ENCODE measurements at places on chromosomes 4 and X. TPM values are rescaled to one million over a fixed set of nuclear protein-coding genes. Genes with fewer than 3 reads are reported as not detected.

CD38 gene
- polyA plus RNA-seq: 0.15 TPM

AFM gene
- 30.8 TPM for polyA plus RNA-seq

SPIN2B gene
- 10.9 TPM for polyA plus RNA-seq

SLC6A14 gene
- polyA plus RNA-seq: not detected

NIPAL1 gene
- 1.4 TPM for polyA plus RNA-seq

CXXC4 gene
- 0.45 TPM for polyA plus RNA-seq

NLGN4X gene
- polyA plus RNA-seq: 0.41 TPM

ASB12 gene
- polyA plus RNA-seq: 0.62 TPM

C4orf50 gene
- not detected for polyA plus RNA-seq

LGI2 gene
- polyA plus RNA-seq: 4.8 TPM

CENPVL2 gene
- not detected for polyA plus RNA-seq

DNA sequence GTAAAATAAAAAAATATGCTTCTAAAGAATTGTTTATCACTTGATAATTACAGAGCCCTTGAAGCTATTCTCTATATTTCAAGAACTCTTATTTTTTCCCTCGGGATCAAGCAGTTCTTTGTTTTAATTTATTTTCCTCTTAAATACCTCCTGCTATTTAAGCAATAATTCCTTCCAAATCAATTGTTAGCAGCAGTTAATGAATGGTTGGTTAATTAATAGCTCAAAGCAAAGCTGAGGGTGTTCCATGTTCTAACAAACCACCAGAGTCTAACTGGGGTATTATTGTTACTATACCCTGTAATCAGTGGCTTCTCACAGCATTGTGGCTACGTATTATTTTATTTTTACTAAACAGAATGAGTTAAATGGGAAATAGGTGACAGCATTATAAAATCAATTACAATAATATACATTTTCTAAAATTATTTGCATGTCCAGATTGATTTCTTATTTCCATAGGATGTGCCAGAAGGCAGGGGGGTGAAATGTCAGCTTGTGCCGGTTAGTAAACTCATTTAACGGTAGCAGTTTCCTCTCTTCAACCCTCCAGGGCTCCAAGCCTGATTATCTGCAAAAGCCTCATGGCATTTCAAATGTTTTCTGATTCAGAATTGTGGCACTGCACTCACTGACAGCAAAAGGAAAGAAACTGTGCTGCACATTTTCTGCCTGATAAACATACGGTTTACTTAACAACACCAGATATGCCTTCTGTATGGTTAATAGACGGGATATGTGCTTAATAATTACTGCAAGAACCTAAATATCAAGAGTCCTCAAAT lies 286.9 kb upstream of the EMCN start:
- DNase-seq: no peak

DNA sequence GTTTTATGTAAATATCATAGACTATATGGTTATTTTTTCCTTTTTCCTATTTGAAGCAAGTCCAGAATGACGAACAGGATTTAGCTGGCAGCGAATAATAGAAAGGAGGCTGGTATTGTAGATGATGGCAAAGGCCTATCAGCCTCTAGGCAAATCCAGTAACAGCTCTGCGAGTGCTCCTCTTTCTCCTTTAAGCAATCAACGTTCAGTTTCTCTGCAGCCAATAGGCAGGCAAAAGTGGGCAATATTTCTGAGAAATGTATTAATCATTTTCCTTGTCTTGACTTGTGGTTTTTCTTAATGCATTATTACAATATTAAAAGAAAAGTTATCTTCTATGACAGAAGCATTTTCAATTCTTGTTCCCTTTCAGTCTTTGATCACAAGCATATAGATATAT lies 183.3 kb downstream of the SH3KBP1 start:
- no peak for DNase-seq

GRCh38 chr4:168076989-168077725 lies 15.2 kb upstream of the ANXA10 start:
- DNase-seq: peak; percentile 83

DNA sequence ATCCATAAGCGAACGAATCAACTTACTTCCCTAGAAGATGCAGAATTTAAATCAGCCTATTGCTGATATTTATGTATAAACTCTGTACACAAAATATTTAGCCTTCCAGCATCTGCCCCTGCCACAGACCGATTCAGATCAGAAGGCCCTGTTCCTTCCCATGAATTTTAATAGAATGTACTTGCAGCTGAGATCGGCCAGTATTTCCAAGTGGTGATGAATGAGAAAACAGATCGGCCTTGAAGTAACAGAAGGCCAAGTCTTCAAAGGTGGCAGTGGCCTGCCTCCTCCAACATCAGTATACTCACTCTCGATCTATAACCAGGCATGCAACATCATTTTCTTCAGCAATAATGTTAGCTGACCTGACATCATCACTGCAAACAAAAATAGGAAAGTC lies 66.4 kb downstream of the PRKG2 start:
- DNase-seq: no peak

GRCh38 chr4:9903317-9903716 lies 118.0 kb downstream of the SLC2A9 start:
- no peak for DNase-seq

DNA sequence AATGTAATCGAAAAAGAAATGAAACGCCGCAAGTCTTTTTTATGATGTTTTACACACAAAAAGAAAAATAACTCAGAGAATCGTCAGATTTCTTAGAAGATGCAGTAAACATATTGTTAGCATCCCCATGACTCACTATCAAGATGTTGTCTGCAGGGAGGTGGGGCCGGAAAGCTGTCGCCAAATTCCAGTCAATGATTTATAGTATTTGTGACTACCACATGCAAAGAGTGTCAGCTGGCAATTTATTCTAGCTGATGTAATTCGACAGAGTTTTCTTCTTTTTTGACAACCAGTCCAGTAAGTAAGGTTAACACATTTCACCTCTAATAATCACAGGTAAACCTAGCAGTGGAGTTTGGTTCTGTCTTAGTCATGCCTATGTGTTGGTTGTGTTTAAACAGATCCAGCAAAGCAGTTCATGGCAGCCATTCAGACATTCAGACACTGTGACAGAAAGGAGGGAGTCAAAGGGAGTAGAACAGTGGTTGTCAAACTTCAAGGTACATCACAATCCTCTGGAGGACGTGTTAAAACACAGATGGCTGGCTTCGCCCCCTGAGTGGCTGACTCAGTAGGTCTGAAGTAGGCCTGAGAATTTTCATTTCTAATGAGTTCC lies 19.8 kb upstream of the PPP1R2C start:
- DNase-seq: no peak

DNA sequence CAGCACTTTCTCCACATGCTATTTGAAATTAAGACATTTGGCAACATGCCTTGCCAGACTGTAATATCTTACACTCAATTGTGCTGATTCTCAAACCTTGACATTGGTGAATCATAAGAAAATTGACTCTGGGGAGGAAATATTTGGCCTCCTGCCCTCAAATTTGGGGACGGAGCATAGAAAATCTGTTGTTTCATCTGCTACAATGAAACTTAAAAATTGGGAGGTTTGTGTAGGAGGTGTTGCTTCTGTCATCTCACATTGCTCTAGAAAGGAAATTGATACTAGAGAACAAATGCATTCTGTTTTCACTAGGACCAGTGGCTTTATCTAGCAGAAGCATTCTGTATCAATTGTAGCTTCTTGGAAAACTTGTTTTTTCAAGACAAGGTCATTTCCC lies 5.3 kb downstream of the OCRL start:
- DNase-seq: no peak

DNA sequence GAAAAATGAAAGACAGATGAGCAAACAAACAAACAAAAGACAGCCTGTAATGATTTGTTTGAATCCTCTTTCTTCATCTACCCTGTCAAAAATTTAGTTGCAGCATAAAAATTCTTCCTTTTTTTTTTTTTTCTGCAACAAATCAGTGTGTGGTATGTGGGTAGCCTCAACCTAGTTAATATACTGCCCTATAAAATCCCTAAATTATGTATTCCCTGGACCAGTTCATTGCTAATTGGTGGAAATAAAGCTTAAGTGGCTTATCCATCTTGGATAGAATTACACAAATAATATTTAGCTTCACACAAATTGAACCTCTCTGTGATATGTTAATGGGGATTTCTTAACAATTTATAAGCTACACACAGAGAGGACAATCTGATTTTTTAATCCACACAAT lies 208.4 kb downstream of the NDST4 start:
- DNase-seq: no peak

DNA sequence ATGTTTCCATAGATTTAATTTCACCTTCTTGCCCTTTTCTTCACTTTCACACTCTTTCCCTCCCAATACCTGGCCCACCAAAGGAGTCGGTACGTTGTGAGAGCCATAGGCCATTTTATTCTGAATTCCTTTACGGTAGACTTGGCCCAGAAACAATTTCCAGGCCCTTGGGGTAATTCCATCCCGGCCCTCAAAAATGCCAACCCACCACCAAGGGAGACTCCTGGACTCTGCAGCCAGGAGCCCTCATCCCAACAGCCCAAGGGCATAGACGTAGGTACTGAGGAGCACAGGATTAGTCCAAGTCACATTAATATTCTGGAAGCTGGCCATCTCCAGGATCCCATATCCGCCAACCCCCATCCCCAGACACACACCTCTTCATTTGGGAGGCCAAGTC lies 102.9 kb downstream of the LIMCH1 start:
- peak; percentile 54 for DNase-seq

DNA sequence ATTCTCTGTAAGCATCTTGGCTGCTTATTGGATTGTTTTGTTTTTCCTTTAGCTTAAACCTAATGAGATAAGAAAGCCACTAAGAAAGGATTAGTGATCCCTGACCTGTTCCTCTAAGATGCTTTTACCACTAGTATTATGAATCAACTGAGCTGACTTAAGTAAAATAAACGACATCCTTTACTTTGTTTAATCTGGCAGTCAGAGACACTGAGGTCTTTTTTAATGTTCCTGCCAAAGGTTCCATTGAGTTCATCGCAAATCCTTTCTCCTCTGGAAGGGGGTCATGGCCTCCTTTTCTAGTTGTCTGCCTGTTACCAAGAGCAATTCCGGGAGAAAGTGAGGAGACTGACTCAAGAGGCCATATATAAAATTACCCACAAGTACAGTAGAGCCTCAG lies 1038.3 kb upstream of the SLIT2 start:
- DNase-seq: peak; percentile 82

- DNase-seq: no peak
Observed at GRCh38 chr4:13329963-13330362, 154.2 kb downstream of the RAB28 start.

DNA sequence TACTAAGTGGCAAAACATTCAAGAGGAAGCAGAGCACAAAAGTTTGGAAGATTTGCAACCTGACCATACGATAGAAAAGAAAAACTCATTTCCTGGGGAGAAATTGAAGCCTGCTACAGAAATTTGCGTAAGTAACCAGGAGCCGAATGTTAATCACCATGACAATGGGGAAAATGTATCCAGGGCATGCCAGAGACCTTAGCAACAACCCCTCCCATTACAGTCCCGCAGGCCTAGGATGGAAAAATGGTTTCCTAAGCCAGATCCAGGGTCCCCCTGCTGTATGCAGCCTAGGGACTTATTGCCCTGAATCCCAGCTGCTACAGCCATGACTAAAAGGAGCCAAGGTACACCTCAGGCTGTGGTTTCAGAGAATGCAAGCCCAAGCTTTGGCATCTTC lies 472.2 kb upstream of the KLHL4 start:
- DNase-seq: no peak

GRCh38 chr4:85107553-85107952 lies 141.1 kb upstream of the WDFY3 start:
- DNase-seq: peak; percentile 5

GRCh38 chrX:78456909-78457308 lies 129.5 kb upstream of the CYSLTR1 start:
- DNase-seq: no peak

- DNase-seq: peak; percentile 56
Observed at GRCh38 chr4:148332486-148332885, 109.7 kb downstream of the NR3C2 start.

GRCh38 chr4:185244763-185245162 lies 35.4 kb downstream of the SNX25 start:
- no peak for DNase-seq

- no peak for DNase-seq
Observed at GRCh38 chrX:153573984-153574383, 25.0 kb downstream of the CCNQ start.

GRCh38 chr4:146959692-146960091 lies 14.0 kb upstream of the TTC29 start:
- DNase-seq: no peak

DNA sequence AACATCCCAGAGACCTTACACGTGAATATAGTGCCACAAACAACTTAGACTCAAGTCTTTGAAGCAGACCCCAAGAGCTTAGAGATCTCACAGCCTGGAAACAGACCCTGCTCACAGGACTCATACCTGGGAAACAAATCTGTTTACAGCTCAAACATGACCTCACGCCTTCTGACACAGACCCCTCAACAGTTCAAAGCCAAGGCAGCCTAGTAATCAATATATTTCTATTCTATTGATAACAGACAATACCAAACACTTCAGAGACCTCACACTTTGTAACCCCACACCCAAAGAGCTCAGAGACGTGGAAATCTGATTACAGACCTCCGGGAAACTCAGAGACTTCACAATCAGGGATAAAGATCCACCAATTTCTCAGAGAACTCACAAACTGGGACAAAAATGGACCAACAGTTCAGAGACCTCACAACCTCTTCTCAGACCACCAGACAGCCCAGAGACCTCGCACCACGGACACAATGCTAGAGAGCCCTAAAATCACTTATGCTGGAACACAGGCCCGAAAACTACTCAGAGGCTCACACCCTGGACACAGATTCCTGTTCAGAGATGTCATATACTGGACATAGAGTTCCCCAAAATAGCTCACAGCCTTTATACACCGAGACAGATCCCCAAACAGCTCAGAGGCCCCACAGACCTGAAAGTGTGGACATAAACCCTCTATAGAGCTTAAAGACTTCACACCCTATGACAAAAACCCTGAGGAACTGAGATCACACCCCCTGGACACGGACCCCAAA lies 14.8 kb downstream of the SUV39H1 start:
- no peak for DNase-seq

DNA sequence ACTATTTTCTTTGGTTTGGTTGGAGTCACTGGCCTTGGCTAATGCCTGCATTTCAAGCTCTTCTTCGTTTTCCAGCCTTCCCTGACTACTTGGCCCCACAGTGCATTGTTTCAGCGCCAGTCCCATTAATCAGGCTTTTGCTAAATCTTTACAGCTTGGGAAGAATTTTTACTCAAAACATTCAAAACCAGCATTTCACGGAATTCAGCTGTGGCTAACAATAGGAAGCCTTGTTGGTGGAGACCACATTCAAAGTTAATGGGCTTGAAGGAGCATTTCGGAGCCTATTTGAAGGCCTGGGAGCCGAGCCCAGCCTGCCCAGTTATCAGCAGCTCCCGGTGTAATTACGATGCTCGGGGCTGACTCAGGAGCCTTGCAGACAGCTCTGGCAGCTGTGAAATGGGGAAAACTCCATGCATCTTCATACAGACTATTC lies 30.8 kb upstream of the VCX2 start:
- no peak for DNase-seq

- DNase-seq: no peak
Observed at GRCh38 chr4:5409237-5409636, 299.1 kb downstream of the EVC2 start.

- no peak for DNase-seq
Observed at GRCh38 chr4:158578476-158578875, 56.8 kb downstream of the RXFP1 start.
